Lower lobe of right lung (tissue), 2 donors: ENCODE measurements at places on chromosomes 16 and 17.
A peak's percentile ranks its signal among the peaks of the same experiment; 100 is the strongest.

DNA sequence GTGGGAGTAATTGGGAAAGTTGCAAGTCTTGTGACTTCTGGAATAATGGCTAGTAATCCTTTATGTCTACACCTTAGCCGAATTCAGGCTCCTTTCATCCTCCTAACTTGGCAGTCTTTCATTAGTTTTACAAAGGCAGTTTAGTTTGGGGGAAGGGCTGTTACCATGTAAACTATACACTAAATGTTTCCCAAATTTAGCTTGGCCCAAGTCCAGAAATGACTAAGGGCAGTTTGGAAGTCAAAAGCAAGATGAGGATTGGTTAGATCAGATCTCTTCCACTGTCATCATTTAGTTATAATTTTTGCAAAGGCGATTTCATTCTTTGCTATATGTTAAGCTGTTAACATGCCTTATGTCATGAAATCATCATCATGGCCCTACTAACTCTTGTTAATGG, 115.4 kb upstream of the CACNG3 start:
- no peak for DNase-seq

- DNase-seq, result no peak
These were observed 624.4 kb upstream of the C16orf82 start for GRCh38 chr16:26442321-26442720.

GRCh38 chr17:43901861-43902589, 5.3 kb downstream of the MPP2 start:
- no peak for DNase-seq

DNA sequence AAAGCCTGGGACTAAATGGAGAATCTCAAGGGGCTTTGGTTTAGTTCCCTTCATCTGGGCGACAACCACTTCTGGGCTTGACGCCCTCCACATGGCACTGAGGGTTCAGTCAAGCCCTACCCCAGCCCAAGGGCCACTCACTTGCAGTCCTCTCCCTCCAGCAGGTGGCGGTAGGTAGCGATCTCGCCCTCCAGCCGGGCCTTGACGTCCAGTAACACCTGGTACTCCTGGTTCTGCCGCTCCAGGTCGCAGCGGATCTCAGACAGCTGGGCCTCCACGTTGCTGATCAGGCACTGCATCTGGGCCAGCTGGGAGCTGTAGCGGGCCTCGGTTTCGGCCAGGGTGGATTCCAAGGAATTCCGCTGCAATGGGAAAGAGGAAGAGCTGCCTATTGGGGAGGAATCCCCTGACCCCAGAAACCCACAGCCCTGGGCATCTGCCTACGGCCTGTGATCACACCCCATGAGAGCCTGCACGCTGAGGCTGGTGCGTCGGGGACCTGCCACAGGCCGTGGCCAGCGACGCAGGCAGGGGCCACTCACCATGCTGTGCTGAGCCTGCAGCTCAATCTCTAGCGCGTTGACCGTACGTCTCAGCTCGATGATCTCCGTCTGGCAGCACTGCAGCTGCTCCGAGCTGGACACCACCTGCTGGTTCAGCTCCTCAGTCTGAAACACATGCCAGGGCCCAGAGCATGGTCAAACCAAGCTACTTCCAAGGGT, 2.7 kb downstream of the KRT36 start:
- DNase-seq, result peak; percentile 81

- peak; percentile 88 for DNase-seq
These were observed 12.5 kb downstream of the TFAP4 start for GRCh38 chr16:4260360-4260759.

DNA sequence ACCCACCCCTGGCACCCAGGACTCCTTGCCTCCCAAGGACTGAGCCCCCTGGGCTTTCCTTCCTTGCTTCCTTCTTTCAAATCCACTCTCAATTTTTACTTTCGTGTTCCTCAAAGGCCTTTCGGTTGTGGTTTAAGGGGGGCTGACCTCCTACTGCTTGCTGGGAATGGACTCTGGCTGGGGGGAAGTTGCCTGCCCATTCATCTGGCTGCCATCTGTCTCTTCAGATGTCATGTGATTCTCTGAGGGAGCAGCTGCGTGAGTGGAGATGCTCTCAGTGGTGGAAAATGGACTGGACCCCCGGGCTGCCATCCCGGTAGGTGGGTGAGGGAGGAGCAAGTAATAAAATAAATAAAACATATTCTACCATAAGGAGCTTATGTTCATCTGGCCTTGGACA, 93.8 kb upstream of the RPRML start:
- DNase-seq, result no peak

- DNase-seq, result no peak
These were observed 22.5 kb downstream of the GPR139 start for GRCh38 chr16:20051147-20051546.

- peak; percentile 53 for DNase-seq
These were observed 1.2 kb upstream of the EFNB3 start for GRCh38 chr17:7703584-7704479.

DNA sequence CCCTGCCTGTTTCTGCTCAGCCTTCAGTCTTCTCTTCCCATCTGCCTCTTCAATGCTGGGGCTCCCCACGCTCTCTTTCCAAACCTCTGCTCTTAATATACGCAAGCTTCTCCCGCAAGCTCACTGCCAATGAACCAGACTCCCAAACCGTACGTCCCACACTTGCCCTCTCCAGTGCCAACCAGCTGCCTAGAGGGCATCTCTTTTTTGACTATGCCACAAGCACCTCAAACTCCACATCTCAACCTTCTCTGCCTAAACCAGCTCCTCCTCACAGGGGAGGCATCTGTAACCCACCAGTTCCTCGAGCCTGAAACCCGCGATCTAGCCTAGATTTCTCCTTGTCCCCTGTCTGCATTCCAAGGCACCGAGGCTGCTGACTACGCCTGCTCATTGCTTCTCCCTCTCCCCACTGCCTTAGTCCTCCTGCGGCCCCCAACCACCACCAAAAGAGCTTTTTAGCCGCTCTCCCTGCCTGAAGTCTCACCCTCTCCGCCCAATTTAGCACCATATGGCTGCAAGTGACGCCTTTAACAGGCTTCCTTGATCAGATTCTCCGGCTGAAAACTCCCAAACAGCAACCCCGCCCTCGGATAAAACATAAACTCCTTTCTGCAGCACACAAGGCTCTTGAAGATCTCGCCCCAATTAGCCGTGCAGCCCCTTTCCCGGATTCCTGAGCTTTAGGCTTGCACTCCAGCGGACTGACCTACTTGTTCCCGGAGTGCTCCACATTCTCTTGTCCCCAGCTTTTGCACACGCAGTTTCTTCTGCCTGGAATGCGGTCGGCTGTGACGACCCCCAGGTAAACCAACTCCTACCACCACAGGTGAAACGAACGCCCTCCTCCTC, 1.5 kb downstream of the GGA2 start:
- DNase-seq, result no peak

DNA sequence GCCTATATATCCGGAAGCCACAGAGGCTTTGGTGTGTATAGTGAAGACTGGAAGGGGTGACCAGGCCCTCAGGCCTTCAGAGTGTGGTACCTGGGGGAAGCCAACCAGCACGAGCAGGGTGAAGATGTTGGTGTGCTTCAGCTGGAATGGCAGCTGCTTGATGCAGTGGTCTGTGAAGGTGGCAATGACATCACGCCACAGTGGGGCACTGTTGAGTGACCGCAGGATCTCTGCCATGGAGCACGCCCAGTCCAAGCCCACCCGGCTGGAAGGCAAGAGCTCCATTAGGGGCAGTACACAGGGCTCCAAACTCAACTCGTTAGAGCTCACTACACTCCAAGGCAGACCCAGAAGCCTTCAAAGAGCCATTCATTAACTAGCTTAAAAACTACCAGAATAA, 68.5 kb upstream of the ATP2A3 start:
- DNase-seq, result no peak

DNA sequence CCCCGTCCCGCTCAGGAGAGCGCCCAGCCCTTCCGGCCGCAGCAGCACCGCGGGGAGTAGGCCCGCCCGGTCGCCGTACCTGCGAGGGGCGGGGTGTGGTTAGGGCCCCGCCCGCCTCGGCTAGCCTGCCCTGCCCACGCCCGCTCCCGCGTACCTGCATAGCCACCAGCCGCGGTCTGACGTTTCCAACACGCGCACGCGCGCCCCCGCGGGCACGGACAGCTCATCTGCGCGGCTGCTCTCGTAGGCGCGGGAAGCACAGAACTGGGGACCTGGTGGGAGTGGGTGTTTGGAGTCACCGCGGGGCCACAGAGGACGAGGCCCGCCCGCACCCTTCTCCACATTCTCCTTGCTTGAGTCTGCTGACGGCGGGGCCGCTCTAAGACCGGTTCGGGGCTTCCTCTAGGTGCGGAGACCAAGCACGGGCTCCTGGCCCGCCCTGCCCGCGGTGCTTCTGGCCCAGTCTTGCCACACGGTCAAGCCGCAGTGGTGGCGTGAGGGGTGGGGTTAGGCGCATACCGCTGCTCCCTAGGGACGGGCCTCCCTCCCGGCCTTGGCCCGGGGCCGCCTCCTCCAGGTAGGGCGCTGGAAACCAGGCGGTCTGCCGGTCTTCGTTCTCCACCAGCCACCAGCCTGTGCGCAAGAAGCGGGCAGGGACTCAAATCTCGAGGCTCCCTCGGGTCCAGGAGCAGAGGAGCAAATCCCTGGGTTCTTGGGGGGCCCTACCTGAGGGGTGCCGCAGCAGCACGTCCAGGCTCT, 1.8 kb downstream of the NOXO1 start:
- DNase-seq, result peak; percentile 92

DNA sequence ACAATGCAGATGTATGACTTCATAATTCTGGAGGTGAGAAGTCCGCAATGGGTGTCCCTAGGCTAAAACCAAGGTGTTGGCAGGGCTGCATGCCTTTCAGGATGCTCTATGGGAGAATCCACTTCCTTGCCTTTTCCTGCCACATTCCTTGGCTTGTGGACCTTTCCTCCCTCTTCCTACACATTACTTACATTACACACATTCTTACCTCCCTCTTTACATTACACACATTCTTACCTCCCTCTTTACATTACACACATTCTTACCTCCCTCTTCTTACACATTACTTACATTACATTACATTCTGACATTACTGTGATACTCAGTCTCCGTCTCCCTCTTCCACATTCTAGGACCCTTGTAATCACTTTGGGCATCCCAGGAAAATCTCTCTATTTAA, 14.2 kb upstream of the CDH5 start:
- no peak for DNase-seq

GRCh38 chr17:74757931-74758847, 9.8 kb downstream of the NHERF1 start:
- DNase-seq, result no peak

DNA sequence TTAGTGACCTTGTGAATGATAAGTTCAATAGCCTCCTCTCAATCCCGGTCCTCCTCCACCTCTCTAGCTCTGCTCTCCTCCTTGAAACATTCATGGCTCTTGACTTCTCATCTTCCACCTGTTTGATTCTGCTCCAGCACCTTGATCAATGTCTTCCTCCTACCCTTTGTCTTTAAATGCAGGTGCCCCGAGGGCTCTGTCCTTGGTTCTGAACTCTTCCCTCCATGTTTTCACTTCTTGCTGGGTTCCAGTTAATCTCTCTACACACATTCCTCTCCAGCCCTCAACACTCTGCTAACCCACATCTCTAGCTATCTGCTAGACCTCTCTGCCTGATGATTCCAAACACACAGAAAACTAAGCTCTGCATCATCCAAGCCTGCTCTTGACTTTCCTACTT, 13.4 kb downstream of the CD300E start:
- DNase-seq, result no peak

DNA sequence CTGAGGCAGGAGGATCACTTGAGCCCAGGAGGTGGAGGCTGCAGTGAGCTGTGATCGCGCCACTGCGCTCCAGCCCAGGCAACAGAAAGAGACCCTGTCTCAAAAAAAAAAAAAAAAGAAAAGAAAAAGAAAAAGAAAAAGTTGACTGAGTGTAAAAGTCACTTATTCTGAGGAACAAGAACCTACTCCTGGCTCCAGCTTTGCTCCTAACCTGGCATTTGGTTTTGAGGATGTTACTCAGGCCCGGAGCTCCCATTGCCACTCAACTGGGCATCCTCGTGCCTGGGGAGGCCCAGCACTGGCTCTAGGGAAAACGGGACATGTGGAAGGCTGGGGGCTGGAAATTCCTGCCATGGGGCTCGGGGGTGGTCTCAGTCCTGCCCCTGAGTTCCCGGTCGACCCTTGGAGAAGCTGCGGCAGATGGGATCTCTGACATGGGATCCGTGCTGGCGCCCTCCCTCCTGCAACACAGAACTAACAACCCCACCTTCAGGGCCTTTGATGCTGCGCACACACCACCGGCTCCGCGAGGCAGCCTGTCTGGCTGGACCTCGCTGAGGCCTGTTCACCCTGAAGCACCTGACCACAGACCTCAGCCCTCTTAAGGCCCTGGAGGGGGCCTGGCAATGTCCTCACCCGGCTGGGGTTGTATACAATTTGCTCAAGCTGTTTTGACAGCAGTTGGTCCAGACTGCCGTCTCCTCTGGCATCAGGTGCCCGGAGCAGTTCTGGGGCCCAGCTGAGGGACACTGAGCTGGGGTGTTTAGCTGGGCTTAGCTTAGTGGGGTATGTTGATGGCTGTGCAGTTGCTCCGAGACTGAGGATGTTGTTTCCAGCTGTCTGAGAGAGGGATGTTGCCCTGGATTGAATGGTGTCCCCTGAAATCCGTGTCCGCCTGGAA, 12.3 kb downstream of the CD7 start:
- DNase-seq, result no peak

DNA sequence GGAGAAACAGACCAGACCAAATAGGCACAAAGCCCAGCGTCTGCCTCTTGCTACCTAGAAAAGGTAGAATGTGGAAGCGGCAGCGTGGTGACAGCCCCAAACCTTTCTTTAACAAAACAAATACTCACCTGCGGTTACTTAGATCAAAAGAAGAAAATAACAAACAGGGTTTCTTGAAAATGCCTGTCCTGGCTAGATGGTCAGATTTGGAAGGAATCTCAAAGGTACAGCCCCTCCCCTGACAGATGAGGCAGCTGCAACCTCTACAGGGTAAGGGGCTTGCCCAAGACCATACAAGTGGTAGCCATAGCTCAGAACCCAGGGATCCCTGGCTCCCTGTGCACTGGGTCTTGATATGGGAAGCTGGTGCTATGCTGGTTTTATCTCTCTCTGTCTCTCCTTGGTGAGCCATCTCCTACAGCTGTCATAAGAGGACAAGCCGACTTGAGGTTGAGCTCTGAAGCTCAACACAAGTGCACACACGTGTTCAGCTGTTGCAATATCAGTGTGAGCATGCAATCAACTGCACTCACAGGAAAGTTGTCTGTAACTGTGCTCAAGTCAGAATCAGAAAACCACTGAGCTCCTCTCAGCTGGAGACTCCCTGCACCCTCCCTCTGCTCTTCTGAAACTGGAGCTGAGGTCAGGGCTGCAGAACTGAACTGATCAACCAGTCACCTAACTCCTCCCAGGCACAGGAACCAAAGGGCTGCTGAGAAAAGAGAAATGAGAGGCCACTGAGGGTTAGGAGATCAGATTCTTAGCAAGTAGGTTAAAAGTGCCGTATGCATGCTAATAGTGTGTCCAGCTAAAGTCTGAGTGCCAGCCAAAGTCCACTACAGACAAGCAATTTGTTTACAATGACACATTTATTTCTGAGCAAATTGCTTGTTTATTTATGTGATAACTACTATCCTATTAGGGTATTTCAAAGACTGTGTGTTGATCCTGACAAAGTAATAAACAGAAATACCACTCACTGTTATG, 6.1 kb upstream of the RNF157 start:
- DNase-seq, result no peak

- peak; percentile 63 for DNase-seq
These were observed 1.5 kb downstream of the RRAD start for GRCh38 chr16:66923866-66924265.

- DNase-seq, result no peak
These were observed 142.1 kb upstream of the FOXF1 start for GRCh38 chr16:86368261-86368660.

- no peak for DNase-seq
These were observed 138.4 kb downstream of the PCTP start for GRCh38 chr17:55889271-55889670.
